ENCODE measurements at places on chromosomes 7 and 10. TPM values are rescaled to one million over a fixed set of nuclear protein-coding genes. Genes with fewer than 3 reads are reported as not detected.

Gene TRPV5
- total RNA-seq, result 1.4 TPM

Gene PTPN20
- 1.9 TPM for total RNA-seq

Gene LIPM
- not detected for total RNA-seq

Gene CPA4
- 1.1 TPM for total RNA-seq

Gene OR2A7
- 12.3 TPM for total RNA-seq
